Activated naive CD4-positive, alpha-beta T cell treated with Interleukin-2 at 50 U/mL for 16 hours (primary cell): ENCODE measurements at places on chromosomes 6 and 20.

DNA sequence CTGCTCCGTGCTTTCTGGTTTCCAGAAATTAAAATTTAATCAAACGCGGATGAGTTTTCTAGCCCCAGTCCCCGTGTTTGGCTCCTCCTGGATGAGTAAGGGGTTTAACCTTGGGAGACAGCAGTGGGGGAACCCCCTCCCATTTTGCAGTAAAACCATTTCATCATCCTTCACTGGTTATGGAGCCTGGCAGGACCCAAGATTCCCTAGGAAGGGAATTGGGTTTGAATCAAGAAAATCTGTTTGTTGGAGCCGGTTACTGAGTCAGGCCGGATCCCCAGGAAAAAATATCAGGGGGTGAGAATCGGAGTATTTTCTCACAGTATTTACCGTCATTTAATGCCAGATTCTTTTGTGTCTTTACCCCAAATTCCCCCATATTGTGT, 754 bp downstream of the YWHAB start:
- DNase-seq, result no peak

GRCh38 chr6:45754432-45754831, 261.2 kb downstream of the CLIC5 start:
- no peak for DNase-seq

DNA sequence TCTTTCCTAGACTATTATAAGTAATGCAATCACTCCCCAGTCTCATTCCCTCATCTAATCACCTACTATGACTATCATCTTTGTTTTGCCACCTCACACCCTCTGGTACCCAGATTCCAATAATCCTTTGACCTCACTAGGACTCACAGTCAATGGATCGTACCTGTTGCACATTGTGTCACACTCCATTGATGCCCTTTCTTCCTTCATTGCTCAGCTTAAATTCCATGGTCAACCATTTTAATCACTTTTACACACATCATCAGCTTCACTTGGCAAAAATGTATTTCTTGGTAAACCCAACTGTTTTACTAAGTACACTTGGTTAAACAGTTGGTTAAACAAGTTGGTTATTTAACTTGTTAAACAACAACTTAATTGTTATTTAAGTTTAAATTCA, 44.0 kb downstream of the CEP162 start:
- no peak for DNase-seq

- DNase-seq, result no peak
Observed at GRCh38 chr20:2259731-2260130, 36.1 kb upstream of the TGM3 start.

DNA sequence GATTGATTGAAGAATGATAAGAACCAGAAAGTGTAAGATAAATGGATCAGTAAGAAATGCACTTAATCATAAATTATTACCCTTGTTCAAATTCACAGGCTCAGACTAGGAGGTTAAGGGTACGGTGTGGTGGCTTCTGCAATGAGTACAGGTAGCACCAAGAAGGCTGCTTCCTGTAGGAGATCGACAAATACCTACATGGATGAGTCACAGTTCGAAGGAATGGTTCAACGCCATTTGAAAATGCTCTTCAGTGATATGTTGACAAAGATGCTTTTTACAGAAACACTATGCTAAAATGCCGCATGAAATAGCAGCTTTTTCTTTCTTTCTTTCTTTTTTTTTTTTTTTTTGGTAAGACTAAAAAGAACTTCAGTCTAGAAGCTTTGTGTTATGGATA, 116.2 kb downstream of the DTNBP1 start:
- no peak for DNase-seq

DNA sequence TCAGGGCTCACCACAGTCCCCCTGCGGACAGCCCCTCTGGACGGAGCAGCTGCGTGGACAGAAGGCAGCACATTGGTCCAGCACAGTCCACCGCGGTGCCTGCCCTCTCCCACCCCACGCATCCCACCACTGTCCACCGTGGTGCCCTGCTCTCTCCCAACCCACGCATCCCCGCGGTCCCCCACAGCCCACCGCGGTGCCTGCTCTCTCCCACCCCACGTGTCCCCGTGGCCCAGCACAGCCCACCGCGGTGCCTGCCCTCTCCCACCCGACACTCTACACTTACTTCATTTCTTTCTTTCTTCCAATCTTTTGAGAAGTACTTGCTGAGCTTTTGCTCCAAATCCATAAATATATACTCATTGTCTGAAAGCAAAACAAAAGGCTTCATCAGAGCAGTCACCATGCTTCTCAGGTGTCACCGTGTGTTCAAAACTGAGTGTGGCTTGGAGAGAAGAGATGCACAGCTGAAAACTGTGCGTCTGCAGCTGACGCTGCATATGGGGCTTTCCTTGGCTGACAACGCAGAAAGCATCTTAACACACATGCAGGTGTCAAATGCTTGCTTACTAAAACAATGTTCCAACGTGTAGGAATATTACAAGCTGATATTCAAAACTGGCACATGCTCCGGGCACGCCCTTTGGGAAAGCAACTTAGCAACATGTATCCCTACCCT, 11.8 kb downstream of the FRMD1 start:
- DNase-seq, result no peak

DNA sequence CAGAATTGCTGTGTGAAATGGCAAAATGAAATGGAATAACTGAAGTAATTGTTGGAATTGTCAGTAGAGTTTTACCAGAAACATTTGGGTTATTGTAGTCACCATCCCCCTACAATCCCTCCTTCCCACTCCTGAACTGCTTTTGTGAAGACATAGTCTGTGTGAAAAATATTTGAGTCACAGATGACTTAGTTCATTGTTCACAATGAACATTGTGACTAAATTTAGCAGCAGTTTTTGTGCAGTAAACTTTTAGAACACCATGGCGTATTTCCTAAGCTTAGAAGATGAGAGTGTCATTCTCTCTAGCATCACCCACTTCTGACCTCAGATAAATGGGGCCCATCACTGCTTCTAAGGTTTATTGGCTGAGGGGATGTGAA, 11.0 kb downstream of the OTOR start:
- no peak for DNase-seq

- no peak for DNase-seq
Observed at GRCh38 chr6:137680705-137681346, 186.2 kb upstream of the TNFAIP3 start.

GRCh38 chr20:32332614-32333013, 25.5 kb upstream of the ASXL1 start:
- peak; percentile 11 for DNase-seq

DNA sequence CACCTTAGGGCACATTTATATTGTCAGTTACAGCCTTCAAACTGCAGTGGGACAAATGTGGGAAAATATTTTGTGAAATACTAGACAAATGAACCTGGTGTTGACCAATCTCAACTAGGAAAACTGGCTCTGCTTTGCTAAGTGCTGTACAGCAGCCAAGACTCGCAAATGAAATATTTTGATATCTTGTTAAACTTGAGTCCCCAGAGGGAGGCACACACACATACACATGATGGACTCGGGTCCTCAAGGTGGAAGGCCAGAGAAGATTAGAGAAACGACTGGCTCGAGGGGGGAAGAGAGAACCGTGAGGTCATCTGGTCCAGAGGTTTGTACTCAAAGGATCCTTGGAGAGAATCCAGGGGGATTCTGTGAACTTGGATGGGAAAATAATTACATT, 67.3 kb upstream of the JAG1 start:
- no peak for DNase-seq

DNA sequence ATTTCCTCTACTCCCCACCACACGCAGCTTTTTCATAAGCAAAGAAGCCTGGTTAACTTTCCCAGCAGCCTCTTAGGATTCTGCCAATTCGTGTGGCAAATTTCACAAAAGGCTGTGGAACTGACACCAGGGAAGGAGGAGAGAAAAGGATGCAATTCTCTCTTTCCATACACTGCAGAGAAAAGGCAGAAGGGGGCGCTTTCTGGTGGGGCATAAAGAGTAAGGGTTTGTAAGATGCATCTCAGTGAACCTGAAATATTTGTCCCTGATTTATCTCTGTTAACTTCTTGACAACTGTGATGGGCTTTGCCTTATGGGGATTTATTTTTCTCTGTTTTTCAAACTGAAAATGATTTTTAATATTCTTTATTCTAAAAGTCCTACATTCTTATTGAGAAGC, 45.5 kb upstream of the GLP1R start:
- DNase-seq, result no peak

GRCh38 chr6:126131246-126131645, 144.9 kb downstream of the TRMT11 start:
- DNase-seq, result no peak

GRCh38 chr20:45039475-45039820, 61.5 kb downstream of the KCNS1 start:
- no peak for DNase-seq

- DNase-seq, result no peak
Observed at GRCh38 chr20:47576516-47577033, 74.9 kb downstream of the NCOA3 start.

- no peak for DNase-seq
Observed at GRCh38 chr6:33075208-33075567, 602 bp upstream of the HLA-DPB1 start.

- no peak for DNase-seq
Observed at GRCh38 chr6:47715782-47716181, 17.4 kb downstream of the ADGRF4 start.

DNA sequence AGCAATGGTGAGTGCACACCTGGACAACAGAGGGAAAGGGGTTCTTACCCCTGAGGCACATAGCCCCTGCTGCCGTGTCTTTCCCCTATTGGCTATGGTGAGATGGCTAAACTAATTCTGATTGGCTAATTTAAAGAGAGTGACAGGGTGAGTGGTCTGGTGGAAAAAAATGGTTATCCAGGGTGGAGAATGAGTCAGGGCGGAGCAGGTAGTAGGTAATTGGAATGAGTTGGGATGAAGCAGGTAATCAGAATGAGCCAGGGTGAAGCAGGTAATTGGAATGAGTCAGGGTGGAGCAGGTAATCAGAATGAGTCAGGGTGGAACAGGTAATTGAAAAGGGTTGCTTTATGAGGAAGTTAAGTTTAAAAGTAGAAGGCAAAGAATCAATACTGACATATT, 200.3 kb downstream of the EYA4 start:
- DNase-seq, result no peak

DNA sequence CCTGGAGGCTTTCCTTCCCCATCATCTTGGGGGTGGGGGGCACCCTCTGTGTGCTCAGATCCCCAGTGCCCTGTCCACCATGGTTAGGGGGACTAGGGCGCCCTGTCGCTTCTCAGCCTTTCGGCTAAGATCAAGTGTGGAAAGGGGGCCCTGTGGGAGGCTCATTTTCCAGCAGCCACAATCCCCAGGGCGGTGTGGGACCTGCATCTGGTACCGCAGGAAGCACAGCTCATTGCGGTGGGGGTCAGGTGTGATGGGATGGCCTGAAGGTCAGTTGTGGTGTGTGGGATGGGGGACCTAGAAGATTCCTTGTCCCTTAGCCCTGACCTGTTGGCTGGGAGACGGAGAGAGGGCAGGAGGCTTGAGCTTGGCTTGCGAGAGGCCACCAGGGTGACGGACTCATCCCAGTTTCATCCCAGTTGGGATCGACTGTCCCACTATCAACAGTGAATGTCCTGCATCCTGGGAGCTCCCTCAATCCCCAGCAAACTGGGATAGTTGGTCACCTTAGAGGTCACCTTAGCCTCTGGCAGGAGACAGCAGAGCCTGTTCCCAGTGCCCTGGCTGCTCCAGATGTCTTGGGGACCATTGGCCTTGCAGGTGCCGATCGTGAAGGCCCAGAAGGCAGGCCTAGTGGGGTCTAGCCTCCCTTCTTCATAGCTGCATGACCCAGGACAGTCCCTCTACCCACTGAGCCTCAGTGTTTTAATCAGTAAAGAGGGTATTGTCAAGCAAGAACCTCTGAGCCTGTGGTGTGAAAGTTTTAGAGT, 64.5 kb upstream of the PMEPA1 start:
- DNase-seq, result no peak

GRCh38 chr6:604579-604978, 52.3 kb downstream of the HUS1B start:
- DNase-seq, result no peak

DNA sequence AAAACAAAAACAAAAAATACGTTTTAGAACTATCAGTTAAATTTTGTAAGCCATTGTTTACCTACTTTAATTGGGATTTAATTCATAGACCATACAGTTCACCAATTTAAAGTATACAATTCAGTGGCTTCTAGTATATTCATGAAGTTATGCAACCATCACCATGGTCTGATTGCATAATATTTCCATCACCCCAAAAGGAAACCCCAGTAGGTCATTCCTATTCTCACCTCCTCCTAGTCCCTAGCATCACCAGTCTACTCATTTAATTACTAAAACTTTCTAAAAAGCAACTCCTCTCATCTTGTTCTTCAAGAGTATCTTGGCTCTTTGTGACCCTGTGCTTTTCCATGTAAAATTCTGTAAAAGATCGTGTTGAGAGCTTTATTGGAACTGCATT, 60.2 kb downstream of the ASXL1 start:
- DNase-seq, result no peak

GRCh38 chr6:56382416-56382940, 135.1 kb upstream of the COL21A1 start:
- DNase-seq, result no peak

DNA sequence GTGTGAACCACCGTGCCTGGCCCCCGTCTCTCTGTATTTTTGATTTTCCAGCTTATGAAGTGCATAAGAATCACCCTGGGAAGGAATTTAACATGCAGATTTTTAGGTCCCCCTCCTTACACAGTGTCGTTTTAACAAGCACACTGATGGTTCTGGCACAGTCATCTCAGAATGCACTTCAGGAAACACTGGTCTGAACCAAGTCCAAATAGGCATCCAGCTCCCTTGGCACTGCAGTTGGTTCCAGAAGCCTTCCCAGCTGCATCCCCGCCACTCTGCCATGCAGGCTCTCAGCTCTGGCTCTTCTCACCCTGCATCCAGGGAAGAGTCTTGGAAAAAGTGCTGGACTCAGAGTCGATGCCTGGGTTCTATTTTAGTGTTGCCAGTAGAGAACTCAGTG, 20.1 kb downstream of the RIPOR2 start:
- DNase-seq, result no peak

DNA sequence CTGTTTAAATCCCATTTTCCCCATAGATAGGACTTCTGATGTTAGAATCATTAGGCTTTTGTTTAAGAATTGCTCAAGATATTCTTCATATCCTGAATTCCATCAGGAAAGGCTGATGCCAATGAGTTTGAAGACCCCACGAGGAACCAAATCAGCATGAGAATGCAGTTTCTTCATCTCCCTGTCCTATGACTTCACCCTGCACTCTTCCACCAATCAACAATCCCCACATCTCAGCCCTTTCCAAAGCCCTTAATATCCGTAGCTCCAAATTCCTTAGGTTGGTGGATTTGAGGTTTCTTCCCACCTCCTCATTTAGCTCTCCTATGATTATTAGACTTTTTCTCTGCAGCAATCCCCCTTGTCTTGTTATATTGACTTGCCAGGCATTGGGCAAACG, 88.3 kb upstream of the PRND start:
- no peak for DNase-seq

- no peak for DNase-seq
Observed at GRCh38 chr6:88050140-88050818, 2.6 kb downstream of the SPACA1 start.

GRCh38 chr6:63502156-63502555, 70.1 kb upstream of the LOC128125822 start:
- DNase-seq, result no peak
